Heart left ventricle (tissue), 16 donors: ENCODE measurements at places on chromosomes 3 and 15.

DNA sequence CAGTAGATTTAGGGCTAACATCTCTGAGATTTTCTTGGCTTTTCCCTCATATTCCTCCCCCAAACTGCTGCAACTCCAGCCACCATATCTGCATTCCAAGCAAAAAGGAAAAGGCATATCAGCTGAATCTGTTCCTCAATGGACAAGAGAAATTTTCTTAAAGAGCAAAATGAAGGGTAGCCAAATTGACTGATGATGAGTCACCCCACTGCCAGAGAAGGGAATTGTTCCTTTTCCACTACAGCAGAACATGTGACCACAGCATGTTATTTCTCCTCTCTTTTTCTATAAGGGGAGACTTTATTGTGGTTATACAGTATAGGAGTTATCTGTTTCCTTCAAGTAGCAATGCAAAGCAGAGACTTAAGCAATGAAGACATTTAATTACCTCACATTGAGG is 172.5 kb downstream of the MTHFS start:
- no peaks in the 10 kb centered on the region for H3K27me3 ChIP-seq
- no peaks in the 10 kb centered on the region for H3K4me1 ChIP-seq
- no peak overlapping the region for H3K27ac ChIP-seq
- no peaks in the 10 kb centered on the region for H3K36me3 ChIP-seq

DNA sequence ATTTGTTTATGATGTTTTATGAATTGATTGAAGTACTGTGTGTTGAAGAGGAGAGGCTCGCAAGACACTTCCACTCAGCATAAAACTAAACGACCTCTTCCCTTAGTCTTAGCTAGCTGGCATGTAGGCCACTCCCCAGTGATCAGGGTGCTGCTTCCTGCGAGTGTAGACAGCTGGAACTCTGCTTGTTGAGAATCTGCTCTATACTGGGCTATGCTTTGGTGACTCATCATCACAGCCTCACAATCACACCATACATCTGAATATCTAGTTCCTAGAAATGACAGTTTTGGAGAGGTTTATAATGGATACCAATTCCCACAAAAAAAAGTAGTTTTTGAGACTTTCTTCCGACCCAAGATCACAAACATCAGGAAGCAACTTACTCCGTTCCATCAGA is 1.5 kb upstream of the SLC24A5 start:
- H3K36me3 ChIP-seq: no peaks in the 10 kb centered on the region
- no peaks in the 10 kb centered on the region for H3K27me3 ChIP-seq
- DNase-seq: no peak
- no peaks in the 10 kb centered on the region for H3K4me1 ChIP-seq

DNA sequence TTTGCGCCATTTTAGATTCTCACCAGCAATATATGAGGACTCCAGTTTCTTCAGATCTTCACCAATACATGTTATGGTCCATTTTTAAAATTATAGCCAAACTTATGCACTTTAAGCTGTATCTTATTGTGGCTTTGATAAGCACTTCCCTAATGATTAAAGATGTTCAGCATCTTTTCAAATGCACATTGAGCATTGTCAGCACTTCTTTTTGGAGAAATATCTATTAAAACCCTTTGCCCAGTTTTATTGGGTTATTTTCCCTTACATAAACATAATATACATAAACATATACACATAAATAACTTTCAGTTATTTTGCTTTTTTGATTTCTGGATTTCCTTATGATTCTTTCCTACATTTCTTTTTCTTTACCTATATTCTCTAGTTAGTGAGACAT is 83.8 kb downstream of the ROBO1 start:
- H3K4me1 ChIP-seq: no peaks in the 10 kb centered on the region
- no peaks in the 10 kb centered on the region for H3K36me3 ChIP-seq
- no peak for DNase-seq
- no peaks in the 10 kb centered on the region for H3K27me3 ChIP-seq
- H3K4me3 ChIP-seq: no peak overlapping the region
- H3K27ac ChIP-seq: no peak overlapping the region

DNA sequence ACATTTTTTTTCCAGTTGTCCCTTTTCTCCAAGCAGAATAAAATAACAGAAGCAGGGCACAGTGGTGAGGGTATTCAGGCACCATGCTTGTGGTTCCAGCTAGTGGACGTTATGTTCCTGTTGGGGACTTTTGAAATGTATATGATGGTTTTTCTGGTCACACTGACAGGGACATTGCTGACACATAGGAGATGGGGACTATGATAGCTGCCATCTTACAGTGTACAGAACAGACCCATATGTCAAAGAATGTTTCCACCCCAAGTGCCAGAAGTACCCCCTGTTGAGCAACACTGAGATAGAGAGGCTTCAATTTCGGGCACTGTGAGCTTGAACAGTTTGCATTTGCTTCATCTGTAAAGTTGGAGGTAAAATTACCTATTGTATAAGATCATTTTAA is 38.6 kb downstream of the MCTP2 start:
- DNase-seq: no peak
- no peak overlapping the region for H3K27ac ChIP-seq
- no peaks in the 10 kb centered on the region for H3K4me1 ChIP-seq
- no peaks in the 10 kb centered on the region for H3K36me3 ChIP-seq
- no peak overlapping the region for H3K4me3 ChIP-seq
- no peaks in the 10 kb centered on the region for H3K27me3 ChIP-seq

GRCh38 chr3:25679642-25680302 is 15.1 kb upstream of the TOP2B start:
- no peaks in the 10 kb centered on the region for H3K36me3 ChIP-seq
- no peak overlapping the region for H3K4me3 ChIP-seq
- H3K27me3 ChIP-seq: no peaks in the 10 kb centered on the region
- H3K4me1 ChIP-seq: no peaks in the 10 kb centered on the region
- DNase-seq: no peak
- no peak overlapping the region for H3K27ac ChIP-seq
